ENCODE measurements at places on chromosomes 12 and 14.

DNA sequence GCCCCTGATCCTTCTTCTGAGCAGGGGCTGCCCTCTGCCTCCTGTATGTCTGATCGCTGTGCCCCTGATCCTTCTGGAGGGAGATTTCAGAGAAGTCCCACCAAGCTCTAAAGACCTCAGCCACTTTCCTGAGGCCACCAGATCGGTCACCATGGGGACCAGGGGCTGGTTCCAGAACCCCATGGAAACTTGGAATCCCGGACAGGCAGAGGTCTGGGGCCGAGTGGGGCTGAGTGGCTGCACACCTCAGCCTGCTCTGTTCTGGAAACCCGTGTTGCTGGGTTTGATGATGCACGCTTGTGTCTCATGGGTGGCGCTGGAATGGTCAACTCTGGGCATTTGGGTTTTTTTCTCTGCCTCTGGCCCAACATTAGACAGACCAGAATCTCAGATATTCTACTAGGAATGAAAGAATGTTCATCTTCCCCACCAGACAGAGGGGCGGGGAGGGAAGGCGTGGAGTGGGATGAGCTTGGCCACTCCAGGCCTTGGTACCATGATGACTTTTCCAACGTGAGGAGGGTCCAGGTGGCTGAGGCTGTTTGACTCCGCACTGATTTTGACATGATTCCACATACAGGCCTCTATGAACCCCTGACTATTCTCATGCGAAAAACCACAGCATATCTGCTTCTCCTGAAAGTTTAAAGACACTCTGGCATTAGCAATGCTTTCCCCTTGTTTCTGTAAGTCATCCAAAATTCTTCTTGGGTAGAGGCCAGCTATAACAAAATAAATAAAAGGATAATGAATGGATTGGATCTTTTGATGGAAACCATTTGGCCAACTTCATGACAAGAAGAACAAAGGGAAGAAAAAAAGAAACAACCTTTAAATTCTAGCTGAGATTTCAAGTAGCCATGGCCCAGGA lies 114.5 kb downstream of the ADGRD1 start:
- no peak for DNase-seq

GRCh38 chr12:1826867-1827705 lies 6.7 kb downstream of the LRTM2 start:
- no peak for DNase-seq

- no peak for DNase-seq
Observed at GRCh38 chr12:91093341-91093740, 18.0 kb downstream of the LUM start.

GRCh38 chr12:40225337-40225983 lies 663 bp downstream of the LRRK2 start:
- DNase-seq = no peak
